Stimulated activated CD8-positive, alpha-beta memory T cell treated with anti-CD3 and anti-CD28 coated beads, Interleukin-4, amount 100 ng/mL, for 48 hours (primary cell): ENCODE measurements at places on chromosomes 7 and 10.

DNA sequence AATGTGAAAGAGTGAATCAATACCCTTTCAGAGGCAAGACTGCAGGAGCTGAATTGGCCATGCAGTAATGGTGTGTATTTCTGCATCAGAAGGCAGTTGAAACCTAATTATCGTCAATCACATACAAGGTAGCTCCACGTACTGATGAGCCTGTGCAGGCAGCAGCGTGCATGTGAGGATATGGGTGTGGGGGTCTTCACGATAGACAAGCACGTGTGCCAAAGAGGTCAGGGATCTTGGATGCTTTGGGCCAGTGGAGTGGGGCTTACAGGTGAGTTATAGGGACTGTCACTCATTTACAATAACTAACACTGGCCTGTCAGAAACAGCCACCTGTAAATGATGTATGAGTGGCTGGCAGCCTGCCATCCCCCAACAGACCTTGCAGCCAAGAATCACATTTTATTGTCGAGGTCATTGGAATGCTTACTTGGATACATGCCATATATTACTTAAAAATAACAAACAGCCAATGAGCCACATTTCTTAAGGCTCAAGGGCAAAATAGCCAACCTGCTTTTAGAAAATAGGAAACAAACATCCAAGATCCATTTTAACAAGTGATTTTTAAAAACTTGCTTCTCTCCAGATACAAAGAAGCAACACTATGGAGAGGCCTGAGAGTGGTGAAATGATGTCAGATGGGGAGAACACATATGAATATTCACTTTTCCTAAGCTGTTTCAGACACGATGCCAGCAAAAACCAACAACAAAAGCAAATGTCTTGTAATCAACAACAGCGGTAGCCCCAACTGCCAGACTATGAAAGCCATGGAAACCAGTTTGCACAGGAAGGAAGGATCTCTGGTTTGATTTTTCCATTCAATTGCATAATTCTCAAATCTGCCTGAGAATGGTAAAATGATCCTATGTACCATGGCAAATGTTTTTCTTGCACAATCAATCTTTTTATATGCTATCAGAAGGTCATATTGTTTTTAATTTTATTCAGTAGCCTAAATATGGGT lies 210.7 kb downstream of the SKAP2 start:
- DNase-seq = no peak

- DNase-seq = no peak
Observed at GRCh38 chr10:121796342-121796741, 131.5 kb downstream of the ATE1 start.

DNA sequence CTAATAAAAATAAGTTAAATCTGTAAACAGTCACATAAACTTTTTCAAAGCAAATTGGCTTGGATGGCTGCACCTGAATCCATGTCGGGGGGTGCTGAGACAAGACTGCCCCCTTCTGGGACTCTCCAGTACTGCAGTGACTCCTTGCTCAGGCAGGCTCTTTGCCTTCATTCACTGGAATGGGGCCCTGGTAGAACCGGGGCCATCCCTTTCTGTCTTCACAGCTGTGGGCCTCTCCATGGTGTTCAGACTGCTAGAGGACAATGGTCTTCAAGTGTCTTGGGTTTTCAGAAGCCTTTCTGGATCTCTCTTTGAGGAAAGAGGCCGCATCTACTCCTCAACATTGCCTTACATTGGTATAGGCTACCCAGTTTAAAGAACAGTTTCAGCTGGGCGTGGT lies 16.1 kb upstream of the IMPDH1 start:
- DNase-seq = peak; percentile 97

DNA sequence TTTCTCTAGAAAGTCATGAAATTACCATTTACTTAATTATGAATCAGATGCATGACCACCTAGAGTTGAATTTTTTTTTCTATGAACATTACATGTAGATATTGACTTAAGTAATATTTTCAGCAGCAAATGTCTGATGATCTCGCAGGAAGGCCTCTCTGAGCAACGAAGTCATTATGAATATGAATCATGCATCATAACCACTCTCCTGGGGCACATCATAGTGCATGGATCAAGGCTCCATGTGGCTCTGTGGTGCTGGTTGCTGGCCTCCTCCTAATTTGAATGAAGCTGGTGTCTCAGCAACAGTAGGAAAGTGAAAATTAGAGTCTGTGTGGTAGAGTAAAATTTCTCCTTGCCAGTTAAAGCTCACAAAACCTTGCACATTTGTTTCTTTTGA lies 121.4 kb upstream of the INHBA start:
- no peak for DNase-seq

- no peak for DNase-seq
Observed at GRCh38 chr7:134707663-134708378, 61.2 kb downstream of the BPGM start.

GRCh38 chr7:44367475-44368043 lies 42.2 kb upstream of the CAMK2B start:
- DNase-seq = no peak

DNA sequence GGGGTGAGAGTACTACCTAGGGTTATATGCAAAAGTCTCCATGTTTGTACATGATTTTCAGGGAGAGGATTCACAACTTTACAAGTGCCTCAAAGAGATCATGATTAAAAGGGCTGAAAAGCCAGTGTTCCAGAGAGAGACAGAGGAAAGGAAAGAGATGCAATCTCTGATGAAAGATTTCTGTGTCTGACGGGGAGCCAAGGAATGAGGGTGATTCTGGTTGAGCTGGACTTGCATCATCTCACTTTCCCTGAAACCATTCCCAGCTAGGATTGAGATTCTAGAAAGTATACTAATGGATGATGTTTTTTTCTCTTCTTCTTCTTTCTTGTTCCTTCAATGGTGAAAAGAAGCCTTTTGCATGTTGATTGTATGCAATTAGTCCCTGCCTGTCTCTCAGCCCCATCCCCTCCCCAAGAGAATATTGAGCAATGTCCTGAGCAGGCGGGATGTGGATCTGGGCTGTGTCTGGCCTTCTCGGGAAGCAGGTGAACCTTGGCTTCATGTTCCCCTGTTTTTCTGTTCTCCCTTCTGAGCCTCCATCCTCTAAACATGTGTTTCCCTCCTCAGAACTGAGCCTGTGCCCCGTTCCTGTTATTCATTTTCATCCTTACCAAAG lies 186.1 kb downstream of the ZNF365 start:
- DNase-seq = no peak

DNA sequence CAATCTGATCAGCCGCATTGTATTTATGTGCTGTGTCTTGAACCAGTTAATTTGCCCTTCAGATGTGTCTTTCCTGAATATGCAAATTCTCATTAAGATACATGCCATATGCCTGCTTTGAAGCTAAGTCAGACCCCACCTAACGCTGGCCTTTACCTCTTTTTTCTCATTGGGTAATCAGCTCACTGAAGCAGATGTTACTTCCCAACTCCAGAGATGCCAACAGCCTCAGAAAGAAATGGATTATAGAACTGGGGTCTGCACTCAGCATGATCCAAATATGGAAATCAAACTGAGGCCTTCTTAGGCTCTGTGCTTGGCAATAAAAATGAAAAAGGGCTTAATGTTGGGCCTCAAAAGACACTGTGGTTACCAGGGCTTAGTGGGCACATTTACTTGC lies 113.9 kb downstream of the FZD1 start:
- no peak for DNase-seq

DNA sequence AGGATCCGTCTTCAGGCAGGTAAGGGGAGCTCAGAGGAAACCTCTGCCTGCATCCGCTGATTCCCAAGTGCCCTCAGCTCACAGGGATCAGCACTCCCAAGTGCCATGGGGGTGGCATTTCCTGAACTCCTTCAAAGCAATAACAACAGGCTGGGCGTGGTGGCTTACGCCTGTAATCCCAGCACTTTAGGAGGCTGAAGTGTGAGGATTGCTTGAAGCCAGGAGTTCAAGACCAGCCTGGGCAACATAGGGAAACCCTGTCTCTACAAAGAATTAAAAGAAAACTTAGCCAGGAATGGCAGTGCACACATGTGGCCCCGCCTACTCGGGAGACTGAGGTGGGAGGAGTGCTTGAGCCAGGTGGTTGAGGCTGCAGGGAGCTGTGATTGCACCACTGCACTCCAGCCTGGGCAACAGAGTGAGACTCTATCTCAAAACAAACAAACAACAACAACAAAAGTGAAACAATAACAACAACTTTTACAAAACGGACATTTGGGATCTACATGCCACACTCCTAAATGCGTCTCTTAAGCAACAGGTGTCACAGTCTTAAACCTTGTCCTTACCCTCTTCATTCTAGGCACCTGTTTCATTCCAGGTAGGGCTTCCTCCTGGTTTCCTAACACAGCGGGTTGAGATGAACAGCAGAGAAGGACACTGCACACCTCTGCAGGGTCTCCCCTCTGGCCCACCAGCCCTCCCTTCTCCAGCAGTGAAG lies 73.8 kb downstream of the PAXIP1 start:
- no peak for DNase-seq

DNA sequence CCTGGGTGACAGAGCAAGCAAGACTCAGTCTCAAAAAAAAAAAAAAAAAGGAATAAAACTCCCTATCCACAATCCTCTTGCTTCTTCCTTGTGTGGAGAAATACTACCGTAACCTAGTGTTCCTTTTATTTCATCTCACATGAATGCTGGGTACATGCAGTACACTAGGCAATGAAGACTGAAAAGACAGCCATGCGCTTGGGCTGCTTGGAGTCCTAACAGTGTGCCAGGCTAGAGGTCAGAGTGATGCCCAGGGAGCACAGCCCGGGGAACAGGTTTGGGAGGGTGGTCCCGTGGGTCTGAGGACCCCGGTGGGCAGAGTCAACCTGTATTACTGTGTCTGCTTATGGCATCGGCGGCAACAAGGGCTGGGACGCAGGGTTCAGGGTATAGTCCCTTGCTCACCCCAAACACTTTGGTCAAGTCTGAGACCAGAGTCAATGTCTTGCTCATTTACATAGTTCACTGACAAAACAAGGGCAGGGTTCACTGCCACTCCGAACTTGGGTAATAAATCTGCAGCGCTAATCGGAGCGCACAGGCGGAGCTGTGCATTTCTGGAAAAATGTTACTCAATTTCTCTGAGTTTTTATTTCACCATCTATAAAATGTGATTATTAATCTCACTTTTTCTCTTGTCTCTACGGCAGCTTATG lies 118.0 kb downstream of the CLEC2L start:
- DNase-seq = no peak

DNA sequence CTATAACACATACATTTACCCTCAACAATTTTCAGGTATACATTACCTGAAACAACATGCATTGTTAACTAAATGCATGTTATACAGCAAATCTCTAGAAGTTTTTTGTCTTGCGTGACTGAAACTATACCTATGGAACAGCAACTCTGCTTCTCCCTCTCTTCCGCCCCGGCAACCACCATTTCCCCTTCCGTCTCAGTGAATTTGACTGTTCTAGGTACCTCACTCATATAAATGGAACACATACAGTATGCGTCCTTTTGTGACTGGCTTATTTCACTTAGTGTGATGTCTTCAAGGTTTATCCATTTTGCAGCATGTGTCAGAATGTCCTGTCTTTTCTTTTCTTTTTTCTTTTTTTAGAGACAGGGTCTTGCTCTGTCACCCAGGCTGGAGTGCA lies 22.5 kb downstream of the CALHM2 start:
- DNase-seq = no peak

GRCh38 chr7:46369933-46370654 lies 449.0 kb upstream of the IGFBP3 start:
- no peak for DNase-seq

GRCh38 chr10:117543225-117544003 lies 868 bp downstream of the EMX2 start:
- DNase-seq = peak; percentile 55

DNA sequence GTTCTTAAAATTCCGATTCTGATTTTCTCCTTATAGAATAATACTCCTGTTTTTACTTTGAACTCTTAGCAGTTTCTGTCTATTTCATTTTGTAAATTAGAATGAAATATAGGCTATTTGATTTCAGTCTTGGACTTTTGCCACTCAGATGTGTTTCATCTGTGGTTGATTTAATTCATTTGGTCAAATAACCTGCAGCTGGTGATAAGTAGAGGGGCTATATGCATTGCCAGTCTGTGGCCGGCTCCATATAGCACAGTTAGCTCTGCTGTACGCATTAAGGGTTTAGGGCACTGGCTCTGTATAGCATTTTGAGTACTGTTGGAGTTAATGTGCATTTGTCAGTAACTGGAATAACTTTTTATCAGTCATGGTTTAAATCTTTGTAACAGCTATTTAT lies 35.7 kb downstream of the RBM33 start:
- no peak for DNase-seq

GRCh38 chr7:55198634-55199392 lies 166.3 kb upstream of the LANCL2 start:
- no peak for DNase-seq

GRCh38 chr7:57375783-57376182 lies 74.2 kb upstream of the ZNF716 start:
- DNase-seq = no peak

DNA sequence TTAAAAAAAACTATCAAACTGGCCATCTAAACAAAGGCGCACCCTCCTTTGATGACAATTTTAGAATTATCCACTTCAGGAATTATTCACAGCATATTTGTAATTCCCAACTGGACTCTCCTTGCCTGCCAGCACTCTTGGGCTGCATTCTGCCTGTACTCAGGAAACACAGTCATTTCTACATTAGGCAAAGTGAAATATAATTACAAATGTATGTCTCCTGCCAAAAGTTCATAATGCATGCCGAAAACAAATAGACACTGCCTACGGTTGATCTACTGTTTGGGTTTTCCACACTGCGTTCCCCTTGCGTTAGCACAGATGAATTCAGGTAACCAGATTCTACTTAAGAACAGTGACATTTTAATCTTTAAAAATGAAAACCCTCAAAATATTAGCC lies 1.9 kb downstream of the HGF start:
- no peak for DNase-seq

GRCh38 chr7:105693576-105693975 lies 112.3 kb upstream of the EFCAB10 start:
- DNase-seq = no peak

GRCh38 chr7:137169282-137169698 lies 174.2 kb downstream of the PTN start:
- no peak for DNase-seq

GRCh38 chr10:20674926-20675325 lies 222.2 kb downstream of the NEBL start:
- DNase-seq = no peak

GRCh38 chr10:96666741-96667140 lies 53.6 kb downstream of the PIK3AP1 start:
- no peak for DNase-seq

- no peak for DNase-seq
Observed at GRCh38 chr10:117617659-117618058, 75.1 kb downstream of the EMX2 start.
